Adipose tissue (tissue), 3 donors: ENCODE measurements at places on chromosomes 6 and 20. TPM values are rescaled to one million over a fixed set of nuclear protein-coding genes. Genes with fewer than 3 reads are reported as not detected.

Gene SAMD3
- polyA plus RNA-seq, result not detected

Gene RHAG
- 0.04 TPM for polyA plus RNA-seq

Gene LPIN3
- 44.8 TPM for polyA plus RNA-seq

Gene VTA1
- 14.0 TPM for polyA plus RNA-seq

Gene VSX1
- 0.24 TPM for polyA plus RNA-seq

Gene TEAD3
- polyA plus RNA-seq, result 4.7 TPM

Gene SLC17A2
- polyA plus RNA-seq, result not detected

Gene OLIG3
- polyA plus RNA-seq, result not detected

Gene OR12D3
- not detected for polyA plus RNA-seq

Gene GFOD1
- polyA plus RNA-seq, result 6.5 TPM

Gene MGME1
- 5.4 TPM for polyA plus RNA-seq

Gene TOX2
- polyA plus RNA-seq, result 2.3 TPM

Gene FAXC
- not detected for polyA plus RNA-seq
